Esophagus muscularis mucosa (tissue), 4 donors: ENCODE measurements at places on chromosomes 13 and 19. TPM values are rescaled to one million over a fixed set of nuclear protein-coding genes. Genes with fewer than 3 reads are reported as not detected.

The RAB4B gene
- total RNA-seq = 26.6 TPM

The TNPO2 gene
- 71.9 TPM for total RNA-seq

The INSR gene
- 143 TPM for total RNA-seq

The PSPN gene
- total RNA-seq = 2.3 TPM

The CEACAM3 gene
- total RNA-seq = not detected

The SOX1 gene
- not detected for total RNA-seq

The OR10H1 gene
- not detected for total RNA-seq

The LILRB4 gene
- total RNA-seq = 5.4 TPM

The KL gene
- 5.3 TPM for total RNA-seq

The PEG3 gene
- 10.4 TPM for total RNA-seq

The CCNA1 gene
- total RNA-seq = 0.26 TPM

The IGFL3 gene
- not detected for total RNA-seq

The SELENOV gene
- not detected for total RNA-seq
